AML-193 (cell line): ENCODE measurements at places on chromosomes 7 and 10.

- no peak for DNase-seq
Observed at GRCh38 chr7:131603932-131604331, 47.5 kb upstream of the PODXL start.

DNA sequence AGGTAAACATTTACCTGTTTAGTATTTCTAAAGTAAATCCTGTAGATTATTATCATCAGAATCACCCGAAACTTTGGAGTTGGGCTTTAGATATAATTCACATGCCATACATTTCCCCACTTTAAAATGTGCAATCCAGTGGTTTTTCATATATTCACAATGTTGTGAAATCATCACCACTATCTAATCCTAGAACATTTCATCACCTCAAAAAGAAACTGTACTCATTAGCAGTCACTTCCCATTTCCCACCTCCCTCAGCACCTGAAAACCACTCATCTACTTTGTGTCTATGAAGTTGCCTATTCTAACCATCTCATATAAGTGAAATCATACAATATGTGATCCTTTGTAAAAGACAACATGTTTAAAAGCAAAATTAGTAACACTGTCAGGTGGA is 182.6 kb downstream of the FZD1 start:
- peak; percentile 29 for DNase-seq

GRCh38 chr10:14617852-14618251 is 156.8 kb downstream of the FAM107B start:
- DNase-seq = peak; percentile 91

GRCh38 chr7:145263886-145264285 is 428.0 kb upstream of the TPK1 start:
- no peak for DNase-seq

- no peak for DNase-seq
Observed at GRCh38 chr10:69262292-69262751, 16.0 kb upstream of the HK1 start.

DNA sequence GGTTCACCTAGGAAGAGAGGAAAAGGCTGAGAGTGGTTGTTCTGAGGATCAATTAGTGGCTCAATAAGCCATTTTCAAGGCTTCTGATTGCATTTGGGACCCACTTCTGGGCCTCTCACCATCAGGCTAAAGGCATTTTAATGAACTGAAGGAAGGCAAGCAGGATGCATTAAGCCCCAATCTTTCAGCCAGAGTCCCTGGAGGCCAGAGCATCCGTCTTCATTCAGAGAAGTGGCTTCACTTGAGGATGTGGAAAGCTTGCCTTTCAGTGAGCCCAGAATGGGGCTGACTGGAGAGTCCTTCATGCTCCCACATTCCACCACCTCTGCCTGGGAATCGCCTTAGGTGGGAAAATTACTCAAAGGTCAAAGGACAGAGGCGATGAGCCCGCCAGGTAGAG is 41.8 kb downstream of the COL17A1 start:
- DNase-seq = no peak
